Activated naive CD4-positive, alpha-beta T cell (primary cell): ENCODE measurements at places on chromosomes 5 and 9.
A peak's percentile ranks its signal among the peaks of the same experiment; 100 is the strongest.

DNA sequence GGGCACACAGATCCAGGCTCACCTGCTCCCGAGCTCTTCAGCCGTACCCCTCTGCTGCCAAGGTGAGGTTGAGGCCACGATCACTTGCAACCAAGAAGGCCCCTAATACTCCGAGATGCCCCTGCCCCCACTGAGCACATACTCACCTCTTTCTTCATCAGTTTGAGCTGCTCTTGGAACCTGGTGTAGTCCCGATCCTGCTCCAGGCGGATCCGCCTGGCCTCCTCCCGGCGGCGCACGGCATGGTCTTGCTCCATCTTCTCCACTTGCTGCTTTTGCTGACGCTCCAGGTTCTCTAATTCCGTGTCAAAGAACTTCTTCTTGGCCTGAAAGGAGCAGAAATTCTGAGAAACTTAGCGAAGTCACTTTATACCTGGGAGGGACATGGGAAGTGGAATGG lies 75.7 kb upstream of the FBXW11 start:
- DNase-seq, result no peak

DNA sequence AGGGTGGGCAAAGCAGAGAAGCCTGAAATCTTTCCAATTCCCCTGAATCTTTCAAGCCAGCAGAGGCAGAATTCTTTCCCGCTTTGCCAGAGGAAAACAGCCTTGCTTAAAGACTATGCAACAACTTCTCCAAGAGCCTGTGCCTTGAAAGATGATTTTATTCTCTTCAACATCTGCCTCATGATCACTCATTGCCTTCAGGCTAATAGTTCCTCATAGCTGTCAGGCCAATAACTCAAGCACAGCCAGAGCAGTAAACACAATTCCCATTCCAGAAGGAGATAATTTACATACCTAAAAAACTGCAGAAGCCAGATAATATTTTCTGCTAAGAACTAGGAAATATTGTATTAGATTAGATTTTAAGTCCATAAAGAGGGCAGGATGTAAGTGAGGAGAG lies 92.3 kb upstream of the PUM3 start:
- no peak for DNase-seq

DNA sequence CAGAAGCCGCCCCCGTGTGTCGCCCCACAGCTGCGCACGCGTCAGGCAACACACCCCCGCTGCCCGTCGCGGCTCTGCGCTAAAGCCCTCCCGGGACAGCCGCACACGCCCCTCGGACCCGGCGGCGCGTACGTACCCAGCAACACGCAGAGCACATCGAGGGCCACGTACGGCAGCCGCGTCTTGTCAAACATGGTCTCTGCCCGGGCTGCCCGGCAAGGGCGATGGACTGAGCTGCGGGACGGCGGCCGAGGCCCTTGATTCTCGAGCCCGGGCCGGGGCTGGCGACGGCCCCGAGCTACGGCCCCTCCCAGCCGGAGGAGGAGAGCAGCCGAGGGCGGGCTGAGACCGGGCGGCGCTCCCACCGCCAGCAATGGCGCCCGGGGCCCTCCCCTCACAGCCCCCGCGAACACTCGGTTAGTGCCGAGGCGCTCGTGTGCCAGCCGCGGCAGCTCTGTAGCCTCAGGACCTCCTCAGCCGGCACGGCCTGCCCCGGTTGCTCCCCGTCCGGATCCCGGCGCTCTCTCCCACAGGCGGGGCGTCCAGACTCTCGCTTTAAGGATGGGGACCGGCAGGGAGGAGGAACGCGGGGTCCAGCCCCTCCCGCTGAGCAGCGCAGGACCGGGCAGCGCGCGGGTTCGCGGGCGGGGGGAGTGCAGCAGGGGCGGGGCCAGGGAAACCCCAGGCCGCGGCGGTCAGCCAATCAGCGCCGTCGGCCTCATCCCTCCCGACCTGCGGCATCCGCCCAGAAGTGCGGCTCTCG lies at the start of gene PLPP1:
Gene PLPP1 (minus strand): TSS at position 529 of the 763 bp plus-strand sequence. CDS start 335 bp downstream, at position 194.
- peak; percentile 74 for DNase-seq

- DNase-seq, result no peak
Measured at GRCh38 chr9:131103024-131103423, 6.7 kb downstream of the AIF1L start.

GRCh38 chr5:68181039-68181599 lies 34.4 kb upstream of the PIK3R1 start:
- no peak for DNase-seq

GRCh38 chr9:70228118-70228517 lies 30.7 kb upstream of the SMC5 start:
- DNase-seq, result no peak

- no peak for DNase-seq
Measured at GRCh38 chr9:14317667-14318320, 3.9 kb upstream of the NFIB start.

- DNase-seq, result no peak
Measured at GRCh38 chr5:82799361-82800077, 277.7 kb downstream of the TMEM167A start.

DNA sequence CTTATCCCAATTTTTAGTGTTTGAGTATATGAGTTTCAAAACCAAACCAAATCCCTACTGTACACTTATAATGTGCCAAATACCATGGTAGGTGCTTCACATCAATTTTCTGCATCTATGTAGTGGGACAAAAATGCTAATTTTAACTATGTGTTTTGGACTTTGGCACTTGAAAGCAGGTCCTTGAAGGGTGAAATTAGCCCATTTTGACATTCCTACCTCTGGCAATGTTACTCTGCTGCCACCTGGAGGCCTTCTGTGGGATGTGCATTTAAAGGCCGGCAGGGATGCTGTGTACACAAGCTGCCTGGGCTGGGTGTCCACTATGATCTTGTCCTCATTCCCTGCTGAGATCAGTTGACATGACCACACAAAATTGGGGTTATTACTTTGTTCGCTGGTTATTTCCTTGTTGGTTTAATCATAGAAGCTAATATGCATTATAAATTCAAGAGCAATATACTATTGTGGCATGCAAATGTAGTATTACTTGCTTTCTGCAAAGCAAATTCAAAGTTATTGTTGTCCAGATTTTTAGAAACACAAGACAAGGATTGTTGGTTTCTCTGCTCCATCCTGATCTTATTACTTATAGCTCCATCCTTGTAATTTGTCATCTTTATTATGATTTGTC lies 166.8 kb downstream of the ARHGEF28 start:
- DNase-seq, result peak; percentile 30

DNA sequence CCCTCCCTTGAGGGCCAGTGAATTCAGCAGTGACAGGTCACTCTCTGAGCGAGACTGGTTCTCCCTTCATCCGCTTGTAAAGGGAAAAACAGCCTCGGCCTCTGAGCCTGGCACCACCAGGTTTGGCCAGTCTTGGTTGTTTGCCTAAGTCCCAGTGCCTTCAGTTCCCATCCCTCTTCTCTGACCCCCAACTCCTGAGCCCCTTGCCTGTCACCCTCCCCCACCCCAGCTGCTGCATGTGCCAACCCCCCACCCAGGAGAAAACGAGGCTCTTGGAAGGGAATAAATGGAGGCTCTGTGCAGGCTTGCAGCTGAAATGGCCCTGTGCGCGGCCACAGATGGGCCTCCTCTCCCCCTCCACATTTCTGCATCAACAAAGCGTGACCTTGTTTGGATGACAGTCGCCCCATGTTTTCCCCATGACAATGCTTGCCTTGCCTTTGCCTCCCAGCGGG lies 3.1 kb downstream of the URM1 start:
- no peak for DNase-seq

- DNase-seq, result no peak
Measured at GRCh38 chr5:180290568-180291233, 1.2 kb downstream of the MAPK9 start.

DNA sequence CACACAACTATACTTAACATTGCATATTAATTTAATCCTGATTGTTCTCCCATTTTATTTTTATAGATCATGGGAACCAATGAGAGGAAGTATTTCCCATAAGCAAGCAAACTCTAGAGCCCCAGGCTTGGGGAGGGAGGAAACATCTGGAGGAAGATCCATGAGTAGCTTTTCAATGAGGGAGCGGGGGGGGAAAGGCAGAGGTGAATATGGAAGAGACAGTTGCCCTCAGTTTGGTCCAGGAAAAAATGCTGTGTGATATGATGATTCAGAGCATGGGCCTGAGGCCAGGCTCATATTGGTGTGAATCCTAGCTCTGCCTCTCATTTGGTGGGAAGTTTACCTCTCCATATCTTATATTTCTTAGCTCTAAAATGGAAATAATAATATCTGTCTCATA lies 42.2 kb upstream of the ALDOB start:
- no peak for DNase-seq
